Fibroblast of the aortic adventitia (primary cell): ENCODE measurements at places on chromosomes 7 and 10. TPM values are rescaled to one million over a fixed set of nuclear protein-coding genes. Genes with fewer than 3 reads are reported as not detected.

GRCh38 chr10:33240931-33241330 is 93.5 kb downstream of the NRP1 start:
- DNase-seq, result peak; percentile 76

DNA sequence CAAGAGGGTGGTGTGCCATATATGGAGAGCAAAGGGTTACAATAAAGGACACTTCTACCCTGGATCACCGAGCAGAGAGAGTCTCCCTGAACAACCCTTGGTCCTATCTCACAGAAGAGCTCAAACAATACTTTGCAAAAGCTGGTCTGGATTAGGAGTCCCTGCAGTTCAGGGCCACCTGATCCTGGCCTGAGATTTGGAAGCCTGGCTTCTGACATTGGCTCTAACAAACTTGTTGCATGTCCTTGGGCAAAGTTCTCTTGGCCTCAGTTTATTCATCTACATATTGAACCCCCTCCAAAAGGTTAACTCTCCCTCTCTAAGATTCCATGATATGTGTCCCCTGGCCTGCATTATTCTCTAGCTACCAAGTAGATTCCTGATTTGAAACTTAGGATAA is 1.7 kb downstream of the RBP4 start:
- DNase-seq, result no peak

GRCh38 chr7:85730012-85730411 is 543.2 kb upstream of the SEMA3D start:
- peak; percentile 43 for DNase-seq

DNA sequence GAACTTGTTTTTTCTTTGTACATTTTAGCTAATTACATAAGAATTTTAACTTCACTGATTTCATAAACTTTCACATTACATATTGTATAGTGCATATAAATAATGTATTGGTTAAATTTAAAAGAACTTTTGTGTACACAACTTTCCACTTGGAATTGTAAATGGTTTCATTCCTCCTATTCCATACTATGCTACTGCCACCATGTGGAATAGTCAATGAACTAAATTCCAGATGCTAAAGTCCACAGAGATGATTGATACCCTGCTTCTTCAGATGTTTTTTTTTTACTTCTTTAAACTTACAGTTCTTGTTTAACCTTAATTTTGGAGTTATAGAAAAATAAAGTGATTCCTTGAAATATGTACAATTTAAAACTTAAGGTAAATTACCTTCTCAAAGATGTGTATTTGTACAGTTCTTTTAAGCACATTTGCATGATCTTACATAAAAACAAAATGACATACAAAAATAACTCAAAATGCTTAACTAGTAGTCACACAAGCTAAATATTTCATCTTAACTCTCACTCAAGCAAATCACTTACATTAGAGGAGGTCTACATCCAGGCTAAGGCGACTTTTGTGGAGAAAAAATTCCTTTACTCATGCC is 247.6 kb upstream of the HGF start:
- peak; percentile 78 for DNase-seq

- no peak for DNase-seq
Observed at GRCh38 chr10:71873582-71874211, 22.6 kb upstream of the PSAP start.

- DNase-seq, result peak; percentile 12
Observed at GRCh38 chr7:112997831-112998230, 88.8 kb downstream of the GPR85 start.

DNA sequence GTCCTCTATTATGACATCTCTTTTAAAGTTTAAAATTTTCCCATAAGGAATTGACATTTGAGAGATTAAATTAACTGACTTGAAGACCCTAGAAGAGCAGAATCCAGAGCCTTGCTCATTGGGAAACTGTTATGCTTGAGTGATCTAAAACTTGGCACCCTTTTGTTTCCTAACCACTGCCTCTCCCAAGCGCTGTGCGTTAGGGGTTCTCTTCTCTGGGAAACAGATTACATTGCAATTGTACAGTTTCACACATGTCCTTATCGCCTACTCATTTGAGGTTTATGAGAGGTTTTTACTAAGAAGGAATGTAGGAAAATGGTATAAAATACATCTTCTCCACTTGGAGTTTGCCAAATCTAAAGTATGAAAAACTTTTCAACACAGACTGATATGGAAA is 126.8 kb upstream of the AMPH start:
- peak; percentile 5 for DNase-seq

DNA sequence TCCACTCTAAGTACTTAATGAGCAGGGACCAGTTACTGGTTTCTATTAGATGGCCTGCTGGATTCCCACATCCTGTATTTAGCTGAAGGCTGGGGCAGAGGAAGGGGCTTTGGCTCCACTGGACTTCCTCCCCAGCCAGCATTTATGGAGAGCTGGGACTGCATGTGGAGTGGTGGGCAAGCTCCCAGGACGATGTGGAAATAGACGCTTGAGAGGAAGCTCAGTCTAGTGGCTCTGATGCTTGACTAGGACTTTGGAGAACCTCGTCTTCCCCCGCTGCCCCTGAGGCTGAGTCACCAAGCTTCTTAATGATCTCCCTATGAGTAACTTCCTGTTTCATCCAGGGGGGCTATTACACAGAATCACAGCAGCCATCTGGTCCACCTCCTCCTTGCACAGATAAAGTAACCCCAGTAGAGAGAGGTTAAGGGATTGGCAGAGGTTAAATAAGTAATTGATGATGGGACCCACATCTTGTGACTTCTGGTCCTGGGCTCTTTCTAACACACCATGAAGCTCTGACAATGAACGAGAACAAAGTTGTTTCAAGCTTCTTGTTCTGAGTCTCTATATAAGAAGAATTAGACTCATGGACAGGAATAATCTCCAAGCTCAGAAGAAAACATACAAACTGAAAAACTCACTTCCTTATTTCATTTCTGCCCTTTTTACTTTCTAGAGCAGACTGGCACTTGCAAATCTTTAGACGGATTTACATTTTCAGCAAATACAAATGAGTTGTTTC is 126.2 kb downstream of the PRPF18 start:
- DNase-seq, result peak; percentile 97

- DNase-seq, result no peak
Observed at GRCh38 chr10:51384971-51385370, 310.7 kb downstream of the PRKG1 start.

- DNase-seq, result peak; percentile 78
Observed at GRCh38 chr10:75399461-75400162, 2.0 kb downstream of the ZNF503 start.

DNA sequence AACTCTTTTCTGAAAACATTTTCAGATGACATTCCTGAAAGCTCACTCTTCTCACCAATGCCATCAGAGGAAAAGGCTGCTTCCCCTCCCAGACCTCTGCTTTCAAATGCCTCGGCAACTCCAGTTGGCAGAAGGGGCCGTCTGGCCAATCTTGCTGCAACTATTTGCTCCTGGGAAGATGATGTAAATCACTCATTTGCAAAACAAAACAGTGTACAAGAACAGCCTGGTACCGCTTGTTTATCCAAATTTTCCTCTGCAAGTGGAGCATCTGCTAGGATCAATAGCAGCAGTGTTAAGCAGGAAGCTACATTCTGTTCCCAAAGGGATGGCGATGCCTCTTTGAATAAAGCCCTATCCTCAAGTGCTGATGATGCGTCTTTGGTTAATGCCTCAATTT is 16.5 kb downstream of the ANLN start:
- DNase-seq, result peak; percentile 33

DNA sequence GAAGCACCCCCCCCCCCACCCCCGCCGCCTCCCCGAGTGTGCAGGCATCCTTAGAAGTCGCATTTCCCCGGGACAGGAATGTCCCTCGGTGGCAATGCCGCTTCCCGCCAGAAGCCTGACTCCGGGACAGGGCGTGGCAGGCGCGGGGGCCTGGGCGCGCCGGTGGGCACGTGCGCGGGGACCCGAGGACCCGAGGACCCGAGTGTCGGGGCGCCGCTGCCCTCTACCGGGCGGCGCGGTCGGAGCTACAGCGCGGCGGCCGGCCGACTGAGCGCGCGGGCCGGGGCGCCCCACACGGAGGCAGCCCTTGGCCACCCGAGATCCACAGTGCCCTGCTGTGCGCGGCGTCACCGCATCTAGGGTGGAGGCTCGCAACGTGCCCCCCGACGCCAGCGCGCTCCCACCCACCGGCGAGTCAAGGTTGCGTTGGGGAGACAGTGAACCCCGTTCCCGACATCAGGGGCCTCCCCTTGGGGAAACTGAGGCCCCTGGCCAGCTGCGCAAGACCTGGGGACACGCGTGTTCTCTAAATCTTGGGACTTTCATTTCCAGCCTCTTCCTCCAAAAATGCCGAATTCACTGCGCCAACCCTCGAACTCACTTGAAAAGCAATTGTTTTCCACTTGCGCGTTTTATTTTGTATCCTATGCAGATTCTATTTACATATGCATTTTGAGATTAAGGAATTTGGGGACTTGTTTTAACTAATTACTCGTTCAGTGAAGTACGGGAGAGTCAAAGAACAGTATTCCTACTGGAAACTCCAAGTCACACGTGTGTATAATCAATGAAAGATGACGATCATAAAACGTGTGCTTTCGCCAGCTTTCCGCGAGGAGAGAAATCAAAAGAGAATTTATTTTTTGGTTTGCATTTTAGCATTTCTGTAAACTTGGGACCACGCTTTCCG is 3.1 kb upstream of the CUX1 start:
- peak; percentile 52 for DNase-seq

DNA sequence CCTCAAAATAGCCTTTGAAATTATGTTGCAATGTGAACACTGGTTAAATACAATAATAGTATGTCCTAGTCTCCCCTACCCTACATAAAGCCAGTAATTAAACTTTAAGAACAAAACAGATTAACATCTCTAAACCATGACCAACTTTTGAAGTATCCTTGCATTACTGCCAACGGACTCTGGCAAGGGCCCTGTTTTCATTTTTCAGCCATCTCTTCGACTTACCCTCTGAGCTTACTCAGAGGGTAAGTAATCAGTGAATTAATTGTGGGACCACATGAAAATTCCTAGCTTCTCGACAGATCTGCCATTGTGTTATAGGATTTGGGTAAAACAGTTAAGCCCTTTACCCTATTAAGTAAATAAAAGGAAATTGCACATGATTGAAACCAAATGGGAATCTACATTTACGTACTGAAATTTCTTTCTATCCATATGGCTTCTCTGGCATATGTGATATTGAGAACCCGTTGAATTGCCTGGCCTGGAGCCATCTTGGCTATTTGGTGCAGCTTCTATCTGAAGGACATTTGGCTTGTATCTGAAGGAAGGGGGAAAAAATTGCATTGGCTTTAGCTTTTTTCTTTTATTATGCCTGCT is 39.6 kb downstream of the DYNC1I1 start:
- no peak for DNase-seq

DNA sequence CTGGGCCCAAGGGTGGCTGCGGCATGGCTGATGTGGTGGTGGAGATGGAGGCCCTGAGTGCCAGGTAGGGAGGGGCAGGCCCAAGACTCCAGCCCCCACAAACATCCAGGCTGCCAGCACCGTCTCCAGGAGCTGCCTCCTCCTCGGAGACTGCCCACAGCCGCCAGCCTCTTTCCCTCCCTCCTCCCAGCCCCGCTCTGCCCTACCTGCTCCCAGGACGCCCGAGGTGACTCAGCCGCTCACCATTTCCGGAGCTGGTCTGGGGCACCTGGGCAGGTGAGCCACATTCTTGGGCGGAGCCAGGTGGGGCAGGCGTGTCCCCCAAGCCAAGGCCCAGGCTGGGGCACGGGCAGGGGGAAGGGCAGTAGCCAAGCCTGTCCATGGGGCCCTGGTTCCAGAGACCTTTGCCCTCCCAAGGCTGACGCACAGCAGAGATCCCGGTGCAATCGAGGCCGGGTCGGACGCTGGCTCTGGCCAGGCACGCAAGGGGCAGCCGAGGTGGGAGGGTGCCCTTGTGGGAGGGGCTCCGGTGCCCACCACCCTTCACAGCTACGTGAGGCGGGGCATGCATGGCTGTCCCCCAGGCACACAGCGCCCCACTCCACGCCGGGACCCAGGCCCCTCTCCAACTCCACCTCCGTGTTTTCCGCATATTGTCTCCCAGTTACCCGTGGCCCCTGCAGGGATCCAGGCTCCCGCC is 8.8 kb downstream of the ADAP1 start:
- DNase-seq, result no peak

DNA sequence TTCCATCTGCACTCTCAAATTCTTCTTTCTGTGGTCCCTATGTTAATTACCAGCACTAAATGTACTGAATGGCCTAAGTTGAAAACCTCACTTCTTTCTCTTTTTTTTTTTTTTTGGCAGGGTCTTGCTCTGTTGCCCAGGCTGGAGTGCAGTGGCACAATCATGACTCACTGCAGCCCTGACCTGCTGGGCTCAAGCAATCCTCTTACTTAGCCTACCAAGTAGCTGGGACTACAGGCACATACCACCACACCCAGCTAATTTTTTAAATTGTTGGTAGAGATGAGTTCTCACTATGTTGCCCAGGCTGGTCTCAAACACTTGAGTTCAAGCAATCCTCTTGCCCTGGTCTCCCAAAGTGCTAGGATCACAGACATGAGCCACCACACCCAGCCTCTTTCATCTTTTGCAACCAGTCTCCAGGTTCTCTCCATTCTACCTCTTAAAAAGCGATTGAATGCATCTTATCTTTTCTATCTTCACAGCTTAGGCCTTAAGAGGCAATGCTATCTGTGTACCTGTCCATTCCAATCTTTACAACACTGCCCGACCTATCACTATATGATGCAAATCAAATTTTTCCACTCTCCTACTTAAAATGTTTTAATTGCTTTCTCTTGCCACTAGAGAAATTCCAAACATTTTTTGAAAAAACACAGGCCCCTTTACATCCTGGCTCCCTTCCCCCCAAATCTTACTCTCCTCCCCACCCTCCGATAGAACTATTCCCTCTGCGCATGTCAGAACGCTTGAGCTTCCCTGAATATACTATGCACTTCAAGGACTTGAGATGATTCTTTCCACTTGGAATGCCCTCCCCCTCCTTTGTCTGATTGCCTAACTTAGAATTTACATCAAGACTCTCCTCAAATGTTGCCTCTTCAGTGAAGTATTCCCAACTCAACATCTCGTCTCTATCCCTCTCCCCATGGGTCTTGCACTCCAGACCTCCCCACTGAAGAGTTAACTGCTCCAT is 6.0 kb downstream of the ICA1 start:
- no peak for DNase-seq

DNA sequence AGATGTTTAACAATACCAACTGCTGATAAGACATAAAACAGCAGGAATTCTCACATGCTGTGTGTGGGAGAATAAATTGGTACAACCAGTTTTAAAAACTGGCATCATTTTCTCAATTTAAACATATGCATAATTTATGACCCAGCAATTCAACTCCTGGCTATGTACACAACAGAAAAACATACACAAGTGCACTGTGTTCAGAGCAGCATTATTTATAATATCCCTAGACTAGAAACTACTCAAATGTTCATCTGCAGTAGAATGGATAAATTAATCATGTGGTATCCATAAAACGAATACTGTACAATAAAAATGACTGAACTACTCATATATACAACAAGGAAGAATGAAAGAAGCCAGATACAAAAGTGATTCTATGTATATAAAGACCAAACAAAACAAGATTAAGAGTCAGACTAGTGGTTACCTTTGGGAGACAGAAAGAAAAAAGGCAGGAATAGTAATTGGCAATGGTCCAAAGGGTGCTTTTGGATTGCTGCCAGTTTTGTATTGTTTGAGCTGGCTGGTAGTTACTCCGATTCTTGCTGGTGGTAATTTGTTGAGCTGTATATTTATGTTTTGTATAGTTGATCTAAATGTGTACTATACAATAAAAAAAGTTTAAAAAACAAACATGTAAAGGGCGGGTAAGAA is 306.0 kb downstream of the TFEC start:
- no peak for DNase-seq

The RBP3 gene
- total RNA-seq, result not detected in 2 replicates

The PLCE1 gene
- total RNA-seq, result 4.2 and 8.9 TPM in 2 replicates

The EGR2 gene
- total RNA-seq, result 0.90 TPM in 1 of 2 replicates, not detected in the other

The KIAA1549 gene
- total RNA-seq, result 0.57 and 3.7 TPM in 2 replicates

The IDI2 gene
- total RNA-seq, result not detected in 2 replicates

The NEUROG3 gene
- not detected in 2 replicates for total RNA-seq

The VAX1 gene
- not detected in 2 replicates for total RNA-seq

The PCLO gene
- total RNA-seq, result 0.36 TPM in 1 of 2 replicates, not detected in the other

The ZP3 gene
- 0.63 and 2.9 TPM in 2 replicates for total RNA-seq

The PRKRIP1 gene
- 12.4 and 49.6 TPM in 2 replicates for total RNA-seq
